ENCODE measurements at places on chromosomes 12 and 14.

DNA sequence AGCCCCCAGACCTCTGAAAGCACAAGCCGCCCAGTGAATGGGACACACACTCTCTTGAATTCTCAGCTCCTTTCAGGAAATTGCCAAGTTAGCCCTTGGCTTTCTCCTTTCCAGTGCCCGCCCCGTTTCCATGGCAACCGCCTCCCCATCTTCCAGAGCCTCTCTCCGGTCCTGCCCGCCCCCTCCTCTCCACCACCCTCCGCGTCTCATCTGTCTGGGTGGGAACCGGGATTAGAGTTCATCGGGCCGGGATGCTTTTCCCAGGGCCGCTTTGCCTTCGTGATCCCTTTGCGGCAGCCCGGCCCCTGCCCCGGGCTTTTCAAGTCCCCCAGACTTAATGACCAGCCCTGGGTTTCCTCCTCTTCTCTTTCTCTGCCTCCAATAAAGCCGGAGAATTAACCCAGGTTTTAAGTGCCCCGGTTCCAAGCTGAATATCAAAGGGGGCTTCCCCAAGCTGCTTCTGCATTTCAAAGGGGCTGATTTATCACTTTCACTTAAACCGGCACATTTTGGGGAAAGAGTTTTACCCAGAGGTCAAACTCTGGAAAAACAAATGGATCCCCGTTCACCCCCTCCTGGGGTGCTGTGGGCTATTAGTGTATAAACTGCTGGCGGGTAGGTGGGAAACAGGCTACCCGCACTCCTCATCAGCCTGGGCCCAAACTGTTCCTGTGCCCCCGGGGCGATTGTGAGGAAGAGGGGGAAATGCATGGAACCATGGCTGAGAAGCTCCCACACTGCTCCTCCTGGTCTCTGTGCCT lies 101.7 kb downstream of the ZFP36L1 start:
- DNase-seq, result no peak

GRCh38 chr12:72673853-72674252 lies 401.7 kb downstream of the TRHDE start:
- DNase-seq, result no peak

- DNase-seq, result peak; percentile 66
These were observed 5.1 kb upstream of the PSMA3 start for GRCh38 chr14:58239244-58240195.

- no peak for DNase-seq
These were observed 18.3 kb upstream of the LRP1-AS start for GRCh38 chr12:57165741-57166140.

GRCh38 chr12:110254971-110255540 lies 26.0 kb upstream of the ATP2A2 start:
- peak; percentile 82 for DNase-seq

- no peak for DNase-seq
These were observed 326.6 kb downstream of the LRIG3 start for GRCh38 chr12:58593557-58594304.

DNA sequence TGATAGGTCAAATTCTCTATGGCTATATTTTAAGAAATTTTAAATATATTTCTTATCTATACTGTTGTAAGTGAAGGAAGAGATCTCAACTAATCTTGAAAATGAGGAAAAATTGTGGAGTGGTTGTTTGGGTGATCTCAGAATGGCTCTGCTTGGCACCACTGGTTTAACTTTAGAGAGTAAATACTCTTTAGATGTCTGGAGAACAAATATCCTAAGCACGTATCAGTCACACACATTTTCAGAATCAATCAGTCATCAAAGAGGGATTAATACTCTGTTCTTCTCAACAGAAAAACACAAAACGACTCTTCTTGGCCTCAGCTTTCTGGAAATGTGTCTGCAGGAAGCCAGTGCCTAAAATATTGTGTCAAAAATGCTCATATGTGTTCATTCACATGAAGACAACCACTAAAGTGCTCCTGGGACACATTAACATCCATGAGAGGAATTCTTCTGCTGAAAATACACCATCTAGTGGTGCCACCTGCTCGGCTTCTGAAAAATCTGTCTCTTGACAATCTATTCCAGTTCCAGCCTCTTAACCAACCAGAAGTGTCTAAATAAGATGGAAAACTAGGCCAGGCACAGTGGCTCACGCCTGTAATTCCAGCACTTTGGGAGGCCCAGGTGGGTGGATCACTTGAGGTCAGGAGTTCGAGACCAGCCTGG lies 81.1 kb upstream of the CCDC198 start:
- peak; percentile 2 for DNase-seq

DNA sequence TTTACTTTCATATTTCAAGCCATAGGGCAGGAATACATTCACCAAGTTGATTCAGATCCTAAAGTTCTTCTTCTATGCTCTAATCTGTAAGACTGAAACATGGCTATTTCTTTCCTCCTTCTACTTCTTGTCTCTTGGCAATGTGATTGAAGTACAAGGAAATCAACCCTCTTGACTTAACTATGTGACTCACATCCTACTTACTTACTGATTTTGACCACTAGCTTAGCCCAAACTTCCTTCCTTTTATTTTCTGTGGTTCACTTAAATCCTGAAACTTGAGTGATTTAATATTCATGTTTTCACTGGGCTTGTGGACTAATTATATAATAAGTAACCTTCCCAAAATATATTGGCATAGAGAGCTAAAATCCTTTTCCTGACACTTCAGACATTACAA lies 111.2 kb upstream of the NOVA1 start:
- no peak for DNase-seq

- no peak for DNase-seq
These were observed 166.1 kb downstream of the FOXA1 start for GRCh38 chr14:37428954-37429353.

- no peak for DNase-seq
These were observed 282.1 kb upstream of the GRIP1 start for GRCh38 chr12:66960704-66961690.

- peak; percentile 75 for DNase-seq
These were observed at the start of gene SAV1 for GRCh38 chr14:50667996-50668825. Gene SAV1, minus strand, starts transcription at chr14:50668306. Its CDS starts 339 bp downstream, at chr14:50667967.

DNA sequence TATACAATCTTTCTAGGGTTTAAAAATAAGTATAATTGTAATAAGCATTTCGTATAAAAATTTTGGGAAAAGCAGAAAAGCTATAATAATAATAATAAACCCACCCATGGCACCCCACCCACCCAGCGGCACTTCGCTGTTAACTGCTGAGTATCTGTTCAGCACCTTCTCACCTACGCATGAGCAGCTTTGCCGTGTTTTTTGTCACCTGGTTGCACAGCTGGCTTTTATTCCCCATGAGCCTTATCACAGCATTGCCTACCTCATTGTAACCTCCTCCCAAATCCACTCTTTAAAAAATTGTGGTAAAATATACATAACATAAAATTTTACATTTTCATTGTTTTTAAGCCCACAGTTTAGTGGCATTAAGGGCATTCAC lies 34.7 kb downstream of the CYP46A1 start:
- DNase-seq, result no peak

- no peak for DNase-seq
These were observed 92.1 kb downstream of the ETV6 start for GRCh38 chr12:11741434-11742092.

GRCh38 chr12:68310370-68310769 lies 21.8 kb downstream of the MDM1 start:
- DNase-seq, result no peak

- DNase-seq, result no peak
These were observed 54.5 kb upstream of the VASH1 start for GRCh38 chr14:76706811-76707210.

DNA sequence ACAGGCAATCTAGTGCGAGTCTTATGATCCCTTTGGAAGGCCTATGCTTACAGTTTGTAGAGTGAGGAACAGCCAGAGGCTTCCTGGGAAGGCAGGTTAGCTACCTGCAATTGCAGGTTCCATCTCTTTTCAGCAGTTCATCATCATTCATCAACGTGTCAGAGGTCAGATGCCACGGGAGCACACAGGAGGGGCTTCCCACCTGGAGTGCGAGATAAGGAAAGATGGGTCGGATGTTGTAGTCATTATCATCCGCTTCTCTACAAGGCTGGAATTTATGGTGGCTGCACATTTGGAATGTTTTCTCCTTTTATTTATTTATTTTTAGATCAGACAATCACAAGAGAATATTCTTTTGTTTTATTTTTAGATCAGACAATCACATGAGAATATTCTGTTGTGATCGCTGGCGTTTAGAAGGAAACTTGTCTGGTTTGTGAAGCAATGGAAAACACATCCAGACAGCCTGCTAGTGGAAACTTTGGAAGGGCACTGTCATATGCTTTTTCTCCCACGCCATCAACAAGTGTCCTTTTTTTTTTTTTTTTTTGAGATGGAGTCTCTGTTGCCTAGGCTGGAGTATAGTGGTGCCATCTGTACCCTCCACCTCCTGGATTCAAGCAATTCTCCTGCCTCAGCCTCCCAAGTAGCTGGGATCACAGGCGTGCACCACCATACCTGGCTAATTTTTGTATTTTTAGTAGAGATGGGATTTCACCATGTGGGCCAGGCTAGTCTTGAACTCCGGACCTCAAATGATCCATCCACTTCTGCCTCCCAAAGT lies 1.9 kb upstream of the BICD1 start:
- no peak for DNase-seq

GRCh38 chr12:12528361-12529270 lies 34.0 kb downstream of the DUSP16 start:
- DNase-seq, result no peak

- DNase-seq, result no peak
These were observed 72.8 kb downstream of the SLCO1B3 start for GRCh38 chr12:20883288-20883687.

- peak; percentile 35 for DNase-seq
These were observed 11.1 kb downstream of the SPTSSA start for GRCh38 chr14:34450958-34451357.

GRCh38 chr12:115413626-115414025 lies 729.7 kb upstream of the TBX3 start:
- no peak for DNase-seq

GRCh38 chr14:85565862-85566296 lies 35.9 kb downstream of the FLRT2 start:
- no peak for DNase-seq

GRCh38 chr14:92900660-92901059 lies 22.3 kb upstream of the CHGA start:
- no peak for DNase-seq

DNA sequence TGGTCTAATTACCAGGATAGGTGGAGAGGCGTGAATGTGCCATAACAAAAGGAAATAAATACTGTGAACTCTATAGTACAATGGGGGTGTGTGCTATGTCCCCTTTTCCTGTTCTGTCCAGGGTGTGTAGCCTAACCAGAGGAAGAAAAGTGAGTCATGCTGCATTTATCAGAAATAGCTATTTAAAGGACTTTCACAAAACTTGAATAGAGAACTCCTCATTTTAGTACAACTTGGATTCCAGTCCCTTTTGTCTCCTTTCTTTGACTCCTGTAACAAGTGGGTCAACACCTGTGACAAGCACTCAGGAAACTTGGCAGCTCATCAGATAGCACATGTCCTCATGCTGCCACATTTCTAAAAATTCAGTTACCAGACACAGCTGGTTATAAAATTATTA lies 123.4 kb downstream of the CCDC91 start:
- DNase-seq, result no peak

GRCh38 chr14:94367347-94368242 lies 20.8 kb downstream of the SERPINA1 start:
- no peak for DNase-seq

GRCh38 chr12:47819138-47819895 lies 386 bp downstream of the HDAC7 start:
- DNase-seq, result peak; percentile 26

- no peak for DNase-seq
These were observed 37.8 kb upstream of the LRRC10 start for GRCh38 chr12:69648476-69648875.

DNA sequence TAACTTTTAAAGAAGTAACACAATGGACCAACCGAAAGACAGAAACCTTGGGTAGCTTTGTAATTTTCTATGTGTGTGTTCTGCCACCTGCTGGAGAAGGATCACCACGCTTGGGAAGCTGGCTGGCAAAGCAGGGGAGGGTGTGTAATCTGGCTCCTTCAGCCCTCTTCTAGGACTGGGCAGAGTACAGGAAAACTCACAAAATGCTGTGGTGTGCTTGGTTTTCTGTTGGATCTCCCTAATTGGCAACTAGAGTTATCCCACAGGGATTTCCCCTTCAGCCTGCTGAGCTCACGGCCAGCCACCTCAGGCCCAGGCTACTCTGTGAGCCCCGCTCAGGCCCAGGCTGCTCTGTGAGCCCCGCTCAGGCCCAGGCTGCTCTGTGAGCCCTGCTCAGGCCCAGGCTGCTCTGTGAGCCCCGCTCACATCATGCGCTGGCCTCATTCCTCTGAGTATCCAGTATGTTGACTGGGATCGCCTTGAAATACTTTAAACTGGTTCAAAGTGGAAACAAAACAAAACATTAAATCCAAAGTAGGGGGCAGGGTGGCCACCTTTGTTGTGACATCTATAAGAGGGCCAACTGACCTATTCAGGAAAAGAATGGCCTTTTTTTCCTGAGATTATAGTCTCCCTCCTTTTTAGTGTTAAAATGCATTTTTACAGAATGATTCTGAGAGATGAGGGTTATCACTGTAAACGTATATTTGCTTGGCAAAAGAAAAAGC lies 52.0 kb upstream of the RNU6-8 start:
- peak; percentile 65 for DNase-seq

GRCh38 chr12:26987634-26988424 lies 26.4 kb downstream of the TM7SF3 start:
- no peak for DNase-seq

- peak; percentile 32 for DNase-seq
These were observed 2.5 kb downstream of the FUT8 start for GRCh38 chr14:65414961-65415589.

GRCh38 chr12:124679533-124680371 lies 112.3 kb upstream of the NCOR2 start:
- DNase-seq, result no peak

DNA sequence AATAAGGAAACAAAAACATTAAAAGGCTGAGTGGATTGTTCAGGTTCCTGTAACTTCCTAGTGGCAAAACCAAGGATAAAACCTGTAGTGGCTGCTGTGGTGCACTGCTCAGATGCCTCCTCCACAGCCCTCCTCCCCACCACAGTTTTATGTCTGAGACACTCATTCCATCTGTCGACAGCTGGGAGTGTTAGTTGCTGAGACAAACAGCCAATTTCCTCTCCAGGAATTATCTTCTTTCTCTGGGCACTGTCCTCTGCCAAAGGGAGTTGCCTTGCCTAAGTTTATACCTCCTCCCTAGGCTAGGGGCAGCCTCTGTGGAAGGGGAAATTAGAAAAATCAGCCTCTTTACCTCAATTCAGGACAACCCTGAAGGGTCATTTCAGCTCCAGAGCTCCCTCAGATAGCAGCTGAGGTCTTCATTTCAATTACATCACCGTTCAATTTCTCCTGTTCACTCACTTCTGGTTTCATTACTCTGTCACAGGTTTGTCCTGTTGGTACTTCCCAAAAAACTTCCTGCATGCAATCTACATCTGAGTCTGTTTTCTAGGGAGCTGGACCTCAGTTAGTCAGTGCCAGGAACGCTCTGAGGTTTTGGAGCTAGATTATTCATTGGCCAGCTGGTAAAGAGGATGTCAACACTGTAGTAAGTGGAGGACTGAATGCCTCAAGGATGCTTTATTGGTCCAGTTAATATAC lies 74.9 kb upstream of the ATP2B1 start:
- no peak for DNase-seq

GRCh38 chr14:54985156-54985555 lies 41.7 kb downstream of the WDHD1 start:
- DNase-seq, result no peak

- DNase-seq, result no peak
These were observed 340.2 kb downstream of the AEBP2 start for GRCh38 chr12:19779395-19780056.

- no peak for DNase-seq
These were observed 450.4 kb downstream of the LRFN5 start for GRCh38 chr14:42057111-42057510.

Data from NCI-H510A treated with DMSO at 0.1 percent for 48 hours (cell line).